NCI-H1092 (cell line): ENCODE measurements at places on chromosomes 1 and 21.

GRCh38 chr21:16378525-16378924 lies 648.7 kb downstream of the USP25 start:
- DNase-seq: no peak

DNA sequence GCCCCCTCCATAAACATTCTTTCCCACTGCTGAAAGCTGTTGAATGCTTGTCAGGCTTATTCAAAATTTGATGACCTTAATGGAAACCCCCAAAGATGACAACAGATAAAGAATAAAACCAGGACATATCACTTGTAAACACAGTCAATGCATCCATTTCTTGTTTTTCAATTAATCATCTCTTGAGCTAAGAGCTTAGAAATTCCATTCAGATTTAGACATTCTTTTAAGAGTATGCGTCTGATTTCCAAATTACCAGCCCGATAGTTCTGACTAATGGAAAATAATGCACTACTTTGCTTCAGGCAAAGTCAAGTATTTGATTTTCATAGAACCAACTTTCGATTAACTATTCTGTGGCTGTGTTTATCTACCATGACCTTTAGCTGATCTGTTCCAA lies 100.6 kb upstream of the RUNX1 start:
- DNase-seq: no peak

DNA sequence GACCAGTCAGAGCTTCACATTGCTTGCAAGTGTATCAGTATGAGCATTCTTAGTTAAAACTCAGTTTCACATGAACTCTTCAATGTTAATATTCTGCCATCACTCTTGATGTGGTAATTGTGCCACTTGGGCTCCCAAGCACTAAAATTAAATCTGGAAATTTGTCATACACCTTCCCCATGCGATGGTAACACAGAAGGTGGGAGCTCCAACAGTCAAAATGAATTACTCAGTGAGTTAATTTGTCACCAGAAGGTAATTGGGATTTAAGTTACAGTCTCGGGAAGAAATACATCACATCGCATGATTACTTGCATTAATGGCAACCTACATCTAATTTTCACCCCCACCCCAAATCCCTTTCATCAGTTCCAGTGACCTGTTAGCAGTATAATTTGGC lies 376.5 kb upstream of the DAB1 start:
- DNase-seq: no peak

DNA sequence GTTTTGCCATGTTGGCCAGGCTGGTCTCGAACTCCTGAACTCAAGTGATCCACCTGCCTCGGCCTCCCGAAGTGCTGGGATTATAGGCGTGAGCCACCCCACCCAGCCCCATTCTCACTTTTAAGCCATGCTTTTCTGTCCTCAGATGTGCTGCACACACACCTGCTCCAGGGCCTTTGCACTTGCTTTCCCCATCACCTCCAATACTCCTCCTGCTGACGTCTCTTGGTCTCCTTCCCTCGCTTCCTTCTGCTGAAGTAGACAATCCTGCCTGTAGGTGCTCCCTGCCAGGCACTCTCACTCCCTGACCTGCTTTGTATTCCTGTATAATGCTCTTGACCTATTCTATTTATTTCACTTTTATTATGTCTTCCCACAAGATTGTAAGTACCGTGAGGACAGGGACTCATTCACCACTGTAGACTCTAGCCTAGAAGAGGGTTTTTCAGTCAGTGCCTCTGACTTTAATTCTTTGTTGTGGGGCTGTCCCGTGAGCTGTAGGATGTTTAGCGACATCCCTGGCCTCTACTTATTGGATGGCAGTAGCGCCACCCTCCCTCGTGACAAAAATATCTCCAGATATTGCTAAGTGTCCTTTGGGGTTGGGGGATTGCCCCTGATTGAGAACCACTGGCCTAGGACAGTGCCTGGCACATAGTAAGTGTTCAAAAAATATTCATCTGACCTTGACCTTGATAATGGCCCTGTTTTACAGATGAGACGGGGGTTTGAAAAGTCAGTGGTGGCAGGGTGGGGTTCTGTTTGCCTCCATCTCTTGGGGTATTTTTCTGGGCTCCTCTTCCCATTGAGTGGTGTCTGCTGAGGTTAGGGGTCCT lies 4.6 kb downstream of the TNFRSF1B start:
- DNase-seq: no peak
